Left ventricle myocardium inferior (tissue), 1 donor: ENCODE measurements at places on chromosomes 7 and 10.
A peak's percentile ranks its signal among the peaks of the same experiment; 100 is the strongest.

DNA sequence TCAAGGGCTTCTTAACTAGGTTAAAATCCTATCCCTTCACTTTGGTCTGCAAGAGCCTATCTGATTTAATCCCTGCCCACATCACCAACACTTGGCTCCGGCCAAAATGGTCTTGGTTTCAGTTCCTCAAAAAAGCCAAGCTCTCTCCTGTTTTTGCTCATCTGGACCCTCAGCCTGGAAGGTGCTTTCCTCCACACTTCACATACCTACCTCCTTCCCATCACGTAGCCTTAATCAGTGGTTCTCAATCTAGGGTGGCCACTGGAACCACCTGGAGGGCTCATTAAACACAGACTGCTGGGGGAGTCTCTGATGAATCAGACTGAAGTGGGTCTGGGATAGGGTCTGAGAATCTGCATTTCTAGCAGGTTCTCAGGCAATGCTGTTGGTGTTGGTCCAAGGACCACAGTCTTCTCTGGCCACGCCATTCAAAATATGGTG is 227.0 kb upstream of the AOAH start:
- no peak overlapping the region for H3K27ac ChIP-seq
- H3K4me1 ChIP-seq, result peaks cover 17% of the 10 kb centered on the region
- no peak for DNase-seq
- no peaks in the 10 kb centered on the region for H3K36me3 ChIP-seq
- no peaks in the 10 kb centered on the region for H3K27me3 ChIP-seq
- no peak overlapping the region for H3K4me3 ChIP-seq

GRCh38 chr7:27129729-27130539 is 623 bp downstream of the HOXA4 start:
- peaks cover 10% of the 10 kb centered on the region for H3K4me1 ChIP-seq
- H3K27me3 ChIP-seq, result peaks cover 100% of the 10 kb centered on the region
- H3K27ac ChIP-seq, result peak overlapping the region; percentile 77
- no peaks in the 10 kb centered on the region for H3K36me3 ChIP-seq
- no peak for DNase-seq
- peak overlapping the region; percentile 67 for H3K4me3 ChIP-seq

DNA sequence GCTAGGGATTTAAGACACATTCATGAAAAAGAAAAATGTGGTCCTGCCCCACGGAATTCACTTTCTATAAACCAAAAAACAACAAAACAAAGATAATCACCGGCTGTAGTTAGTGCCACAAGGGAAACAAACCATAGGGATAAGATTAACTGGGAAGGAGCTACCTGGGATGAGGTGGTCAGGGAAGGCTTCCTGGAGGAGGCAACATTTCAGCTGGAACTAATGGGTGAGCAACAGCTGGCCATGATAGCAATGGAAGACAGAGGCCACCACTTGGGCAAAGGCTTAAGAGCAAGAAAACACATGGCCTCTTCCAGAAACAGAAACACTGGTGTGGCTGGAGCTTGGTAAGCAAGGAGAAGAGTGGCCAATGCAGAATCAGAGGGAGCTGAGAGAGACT is 38.4 kb upstream of the ENO4 start:
- H3K36me3 ChIP-seq, result no peaks in the 10 kb centered on the region
- H3K4me1 ChIP-seq, result no peaks in the 10 kb centered on the region
- no peak for DNase-seq
- H3K4me3 ChIP-seq, result no peak overlapping the region
- H3K27ac ChIP-seq, result no peak overlapping the region

DNA sequence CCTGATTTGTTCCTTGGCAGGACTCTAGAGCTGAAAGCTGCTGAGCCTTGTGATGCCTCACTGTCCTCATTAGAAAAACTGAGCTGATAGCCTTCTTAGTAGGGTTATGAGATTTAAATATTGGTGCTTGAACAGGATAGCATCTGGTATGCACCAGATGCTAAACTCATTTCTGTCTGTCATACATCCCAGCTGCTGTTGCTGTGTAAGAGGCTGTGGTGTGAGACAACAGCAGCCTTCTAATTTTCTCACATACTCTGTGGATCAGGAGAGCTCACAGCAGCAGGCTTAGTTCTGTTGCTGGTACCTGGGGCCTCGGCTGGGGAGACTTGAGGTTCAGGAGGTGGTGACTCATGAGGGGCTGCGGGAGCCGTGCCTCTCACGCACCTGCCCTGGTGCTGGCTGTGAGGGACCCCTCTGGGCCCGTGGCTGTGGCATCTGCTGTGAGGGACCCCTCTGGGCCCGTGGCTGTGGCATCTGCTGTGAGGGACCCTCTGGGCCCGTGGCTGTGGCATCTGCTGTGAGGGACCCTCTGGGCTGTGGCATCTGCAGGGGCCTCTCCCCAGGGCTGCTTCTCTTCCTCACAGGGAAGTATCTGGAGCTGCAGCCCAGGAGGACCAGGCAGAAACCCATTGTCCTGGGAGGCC is 12.5 kb downstream of the DYNC2I1 start:
- H3K4me1 ChIP-seq, result peaks cover 50% of the 10 kb centered on the region
- peaks cover 41% of the 10 kb centered on the region for H3K36me3 ChIP-seq
- no peak for DNase-seq
- no peaks in the 10 kb centered on the region for H3K27me3 ChIP-seq
- H3K27ac ChIP-seq, result peak overlapping the region; percentile 97

DNA sequence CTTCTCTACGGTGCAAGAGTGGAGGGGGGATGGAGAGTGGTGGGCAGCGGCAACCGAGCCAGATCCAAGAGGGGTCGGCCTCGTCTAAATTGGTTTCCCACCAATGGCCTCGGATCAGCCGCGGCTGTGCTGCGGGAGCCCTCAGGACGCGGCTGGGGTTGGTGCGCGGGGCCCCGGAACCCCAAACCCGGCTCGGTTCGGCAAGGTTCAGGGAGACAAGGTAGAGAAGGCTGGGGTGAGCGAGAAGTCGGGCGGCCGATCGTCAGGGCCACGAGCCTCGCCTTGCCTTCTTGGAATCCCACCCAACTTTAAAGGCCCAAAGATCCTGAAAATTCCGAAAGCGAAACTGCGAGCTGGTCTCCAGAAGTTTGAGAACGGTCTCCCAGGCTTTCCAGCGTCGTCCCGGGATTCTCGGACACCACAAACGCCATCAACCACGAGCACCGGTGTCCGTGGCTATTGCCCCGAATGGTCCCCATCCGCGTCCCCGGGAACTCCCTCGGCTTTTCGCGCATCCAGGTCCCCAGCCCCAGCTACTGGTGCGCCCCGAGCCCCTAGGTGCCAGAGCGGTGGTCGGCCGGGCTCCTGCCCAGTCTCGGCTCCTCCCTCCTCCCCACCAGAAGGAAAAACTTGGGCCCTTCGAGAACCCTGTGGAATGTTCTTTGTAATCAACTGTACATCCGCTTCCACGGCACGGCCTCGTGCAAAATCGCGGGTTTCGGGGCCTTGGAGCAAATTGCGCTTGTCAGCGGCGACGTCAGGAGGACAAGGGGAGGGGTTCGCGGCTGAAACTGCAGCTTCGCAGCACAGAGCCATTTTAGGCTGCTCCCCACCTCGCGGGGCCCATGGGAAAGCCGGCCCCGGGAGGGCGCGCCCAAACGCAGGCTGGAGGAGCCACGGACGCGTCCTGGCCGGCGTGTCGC is 3.2 kb downstream of the SFMBT2 start:
- peak; percentile 60 for DNase-seq
- H3K27me3 ChIP-seq, result no peaks in the 10 kb centered on the region
- H3K27ac ChIP-seq, result peak overlapping the region; percentile 87
- peaks cover 90% of the 10 kb centered on the region for H3K4me1 ChIP-seq

DNA sequence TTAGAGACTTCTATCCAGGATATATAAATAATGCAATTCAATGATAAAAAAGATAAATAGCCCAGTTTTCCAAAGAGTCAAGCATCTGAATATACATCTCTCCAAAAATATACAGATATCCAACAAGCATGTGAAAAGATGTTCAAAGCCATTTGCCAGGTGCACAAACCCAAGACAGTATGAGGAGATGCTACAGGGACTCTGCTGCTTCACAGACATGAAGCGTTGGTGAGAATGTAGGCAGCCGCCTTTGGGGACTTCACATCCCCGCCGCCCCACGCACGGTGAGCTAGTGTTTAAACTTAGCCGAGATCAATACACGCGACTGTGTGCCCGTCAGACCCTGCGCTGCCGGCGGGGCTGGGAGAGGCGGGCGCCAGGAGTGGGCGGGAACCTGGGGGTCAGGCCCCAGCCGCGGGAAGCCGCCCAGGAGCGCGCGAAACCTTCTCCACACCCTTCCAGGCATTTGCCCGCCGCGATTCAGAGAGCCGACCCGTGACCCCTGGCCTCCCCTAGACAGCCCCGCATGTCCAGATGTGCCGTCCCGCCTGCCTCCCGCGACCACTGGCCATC is 927 bp upstream of the ALOX5 start:
- no peak overlapping the region for H3K27ac ChIP-seq
- DNase-seq, result no peak
- no peaks in the 10 kb centered on the region for H3K36me3 ChIP-seq
- peaks cover 65% of the 10 kb centered on the region for H3K27me3 ChIP-seq
- peak overlapping the region; percentile 63 for H3K4me3 ChIP-seq
- peaks cover 21% of the 10 kb centered on the region for H3K4me1 ChIP-seq

DNA sequence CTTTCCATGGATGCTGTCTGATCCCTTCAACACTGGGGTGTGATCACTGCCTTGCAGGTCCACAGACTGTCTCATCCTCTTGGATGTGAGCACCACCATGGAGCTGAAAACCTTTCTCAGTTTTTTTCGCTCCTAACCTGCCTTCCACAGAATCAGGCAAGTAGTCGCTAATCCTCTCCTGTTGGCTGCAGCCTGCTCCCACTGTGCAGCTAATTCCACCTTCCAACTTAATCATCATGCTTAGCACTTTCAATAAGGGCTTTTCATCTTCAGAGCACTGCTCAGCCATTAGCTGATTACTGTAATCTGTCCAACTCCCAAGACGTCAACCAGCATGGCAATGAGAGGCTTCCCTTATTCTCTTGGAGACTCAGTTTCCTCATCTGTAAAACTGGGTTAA is 15.1 kb upstream of the CDH23 start:
- H3K4me1 ChIP-seq, result peaks cover 11% of the 10 kb centered on the region
- H3K4me3 ChIP-seq, result no peak overlapping the region
- no peaks in the 10 kb centered on the region for H3K36me3 ChIP-seq

DNA sequence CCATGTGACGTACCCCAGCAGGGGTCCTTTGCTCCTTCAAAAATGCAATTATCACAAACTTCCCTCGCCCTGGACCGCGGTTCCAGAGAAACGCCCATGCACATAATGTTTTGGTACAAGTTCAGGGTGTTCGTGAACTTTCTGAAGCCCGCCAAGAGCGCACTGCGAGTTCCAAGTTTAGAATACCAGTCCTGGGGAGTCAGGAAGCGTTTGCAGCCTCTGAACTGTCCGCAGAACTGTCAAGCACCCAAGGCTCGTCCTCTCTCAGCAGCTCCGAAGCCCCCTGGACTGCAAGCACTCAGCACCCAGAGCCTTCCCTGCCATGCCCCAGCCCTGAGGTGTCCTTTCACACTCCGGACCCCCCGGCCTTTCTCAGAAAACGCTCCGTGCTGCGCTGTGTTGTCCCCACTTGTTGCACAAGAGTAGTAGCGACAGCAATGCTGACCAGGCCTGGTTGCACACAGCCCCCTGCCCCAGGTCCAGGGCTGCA is 30.3 kb downstream of the CALML3 start:
- H3K27ac ChIP-seq, result no peak overlapping the region
- no peaks in the 10 kb centered on the region for H3K4me1 ChIP-seq
- H3K4me3 ChIP-seq, result no peak overlapping the region
- no peak for DNase-seq

- no peaks in the 10 kb centered on the region for H3K36me3 ChIP-seq
- H3K27ac ChIP-seq, result no peak overlapping the region
- peak overlapping the region; percentile 56 for H3K4me3 ChIP-seq
- peaks cover 65% of the 10 kb centered on the region for H3K27me3 ChIP-seq
- H3K4me1 ChIP-seq, result peaks cover 8% of the 10 kb centered on the region
Measured at GRCh38 chr10:8331896-8332729, 277.6 kb downstream of the GATA3 start.

GRCh38 chr7:148318838-148319237 is 271.7 kb upstream of the C7orf33 start:
- no peaks in the 10 kb centered on the region for H3K4me1 ChIP-seq
- no peak for DNase-seq
- H3K27me3 ChIP-seq, result no peaks in the 10 kb centered on the region
- no peak overlapping the region for H3K4me3 ChIP-seq
- no peaks in the 10 kb centered on the region for H3K36me3 ChIP-seq
- H3K27ac ChIP-seq, result no peak overlapping the region

- H3K27ac ChIP-seq, result peak overlapping the region; percentile 14
- no peaks in the 10 kb centered on the region for H3K36me3 ChIP-seq
- no peaks in the 10 kb centered on the region for H3K27me3 ChIP-seq
- no peak overlapping the region for H3K4me3 ChIP-seq
- H3K4me1 ChIP-seq, result peaks cover 32% of the 10 kb centered on the region
Measured at GRCh38 chr10:116753759-116754158, 11.4 kb upstream of the HSPA12A start.

GRCh38 chr7:26858735-26859134 is 5.7 kb downstream of the SKAP2 start:
- peaks cover under 1% of the 10 kb centered on the region for H3K4me1 ChIP-seq
- no peaks in the 10 kb centered on the region for H3K36me3 ChIP-seq
- peaks cover 98% of the 10 kb centered on the region for H3K27me3 ChIP-seq

DNA sequence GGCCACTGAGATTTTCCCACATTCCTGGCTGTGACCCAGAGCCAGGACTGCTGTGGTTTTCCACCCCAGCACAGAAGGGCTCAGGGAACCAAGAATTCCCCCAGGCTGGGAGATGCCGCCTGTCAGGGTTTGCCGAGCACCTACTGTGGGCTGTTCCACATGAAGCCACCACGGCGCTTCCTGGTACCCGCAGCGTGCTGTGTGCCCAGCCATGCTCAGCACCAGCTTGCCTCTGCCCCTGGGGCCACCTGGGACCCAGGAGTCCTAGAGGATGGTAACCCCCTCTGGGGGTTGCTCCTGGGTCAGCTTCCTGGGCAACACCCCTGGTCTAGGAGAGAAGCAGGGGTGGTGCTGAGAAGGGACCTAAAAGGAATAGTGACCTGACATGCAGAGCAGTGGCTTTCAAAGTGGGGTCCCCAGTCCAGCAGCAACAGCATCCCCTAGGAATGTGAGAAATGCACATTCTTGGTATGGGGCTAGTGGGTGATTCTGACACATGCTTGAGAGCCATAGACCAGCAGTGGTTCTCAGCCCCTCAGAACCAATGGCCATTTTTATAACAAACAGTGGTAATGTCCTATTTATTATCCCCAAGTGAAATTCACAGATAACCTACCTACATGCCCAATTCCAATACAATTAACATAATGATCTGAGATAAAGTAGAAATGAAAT is 53.4 kb downstream of the TSPAN15 start:
- DNase-seq, result no peak
- no peak overlapping the region for H3K4me3 ChIP-seq
- H3K36me3 ChIP-seq, result no peaks in the 10 kb centered on the region
- peaks cover 15% of the 10 kb centered on the region for H3K4me1 ChIP-seq
